ENCODE measurements at places on chromosomes 7 and 10.

DNA sequence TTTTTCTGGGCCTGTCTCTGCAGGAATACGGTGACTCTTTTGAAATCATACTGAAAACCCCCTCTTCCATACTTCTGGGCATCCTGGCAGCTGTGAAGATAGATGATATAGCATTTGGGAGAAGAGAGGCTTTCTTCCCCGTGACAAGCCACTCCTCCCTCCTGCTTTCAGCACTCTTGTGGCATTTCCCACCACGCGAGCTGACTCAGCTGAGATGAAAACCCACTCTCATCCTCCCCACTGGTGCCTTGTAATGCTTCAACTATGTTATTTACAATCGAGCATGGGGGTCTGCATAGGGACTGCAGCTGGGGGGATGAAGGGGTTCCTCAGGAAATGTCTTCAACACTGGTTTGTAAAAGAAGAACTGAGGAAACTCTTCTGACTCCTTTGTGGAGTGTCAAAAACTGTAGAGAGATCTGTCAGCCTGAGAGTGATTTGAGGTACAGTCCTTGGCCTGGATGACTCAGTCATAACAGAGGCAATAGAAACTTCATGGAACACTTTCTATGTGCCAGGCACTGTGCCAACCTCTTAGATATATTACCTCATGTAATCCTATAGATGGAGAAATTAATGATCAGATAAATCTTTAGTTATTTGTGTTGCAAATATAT lies 1.7 kb upstream of the TBATA start:
- no peak for DNase-seq

DNA sequence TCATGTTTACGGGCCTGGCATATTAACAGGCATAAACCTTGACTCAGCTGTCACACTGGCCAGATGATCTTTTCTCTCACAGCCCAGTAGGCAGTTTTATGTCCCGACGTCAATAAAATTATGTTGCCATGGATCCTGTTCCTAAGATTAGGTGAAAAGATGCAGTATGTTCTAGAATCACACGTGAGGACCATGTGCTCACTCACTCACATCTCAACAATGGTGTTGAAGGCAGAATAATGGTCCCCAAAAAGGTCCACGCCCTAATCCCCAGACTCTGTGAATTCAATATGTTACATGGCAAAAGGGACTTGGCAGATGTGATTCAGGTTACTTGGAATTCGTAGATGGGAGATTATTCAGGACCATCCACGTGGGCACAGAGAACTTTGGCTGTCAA lies 3.5 kb downstream of the DOCK1 start:
- no peak for DNase-seq

- no peak for DNase-seq
These were observed 74.5 kb downstream of the SYPL1 start for GRCh38 chr7:106037489-106038176.

DNA sequence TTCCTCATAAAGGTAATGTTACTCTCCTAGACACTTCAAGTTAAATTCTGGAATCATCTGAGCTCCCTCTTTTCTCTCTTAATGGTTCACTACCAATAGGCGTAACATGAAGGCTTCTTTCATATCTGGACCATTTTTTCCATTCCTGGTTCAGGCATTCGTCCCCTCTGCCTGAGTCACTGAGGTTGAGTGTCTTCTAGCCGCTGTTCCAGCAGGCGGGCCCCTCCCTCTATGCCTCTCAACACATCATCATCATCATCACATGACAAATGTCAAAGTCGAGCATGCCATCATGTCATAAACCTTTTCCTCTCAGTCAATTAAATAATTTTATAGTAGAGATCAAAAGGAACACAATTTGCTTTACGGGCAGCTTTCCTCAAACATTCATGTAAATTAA lies 168.9 kb upstream of the ASAH2 start:
- no peak for DNase-seq

DNA sequence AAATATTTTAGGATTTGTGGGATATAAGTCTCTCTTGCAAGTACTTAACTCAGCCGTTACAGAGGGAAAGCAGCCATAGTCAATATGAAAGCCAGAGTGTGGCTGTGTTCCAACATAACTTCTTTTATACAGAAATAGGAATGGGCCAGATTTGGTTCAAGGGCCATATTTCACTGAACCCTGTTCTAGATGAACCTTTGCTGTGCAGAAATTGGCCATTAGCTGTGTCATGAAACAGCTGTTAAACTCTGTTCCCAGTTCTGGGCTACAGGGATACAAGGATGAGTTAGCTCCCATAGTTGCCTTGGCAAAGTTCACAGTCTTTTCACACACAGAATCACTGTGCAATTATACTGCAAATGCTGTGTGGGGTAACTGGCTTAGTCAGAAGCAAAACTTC lies 213.9 kb upstream of the LRRN3 start:
- no peak for DNase-seq

DNA sequence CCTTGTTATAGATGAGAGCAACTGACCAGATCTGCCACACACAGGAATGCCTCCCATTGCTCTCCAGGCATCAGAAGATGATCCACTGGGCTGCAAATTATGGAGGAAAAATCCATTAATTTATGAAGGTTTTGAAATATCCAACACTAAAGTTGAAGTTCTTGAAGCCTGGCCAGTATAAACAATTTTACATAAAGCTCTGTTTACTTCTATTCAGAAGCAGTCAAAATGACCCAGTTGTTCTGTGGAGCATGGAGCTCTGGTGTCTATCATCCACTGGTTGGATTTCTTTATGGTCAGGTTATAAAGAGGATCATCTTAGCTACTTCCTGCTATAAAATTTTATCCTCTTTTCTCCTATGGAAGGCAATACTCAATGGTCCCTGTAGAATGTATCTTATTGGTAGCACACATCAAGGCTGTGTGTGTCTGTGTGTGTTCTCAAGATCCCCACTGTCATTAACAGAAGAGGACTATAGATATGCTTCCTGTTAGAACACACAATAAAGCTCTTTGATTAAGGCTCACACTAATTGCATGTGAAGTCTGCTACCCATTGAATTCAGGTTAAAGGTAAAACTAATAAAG lies 747.4 kb downstream of the SUGCT start:
- no peak for DNase-seq

- no peak for DNase-seq
These were observed 5.9 kb upstream of the ITGA8 start for GRCh38 chr10:15725603-15726002.

DNA sequence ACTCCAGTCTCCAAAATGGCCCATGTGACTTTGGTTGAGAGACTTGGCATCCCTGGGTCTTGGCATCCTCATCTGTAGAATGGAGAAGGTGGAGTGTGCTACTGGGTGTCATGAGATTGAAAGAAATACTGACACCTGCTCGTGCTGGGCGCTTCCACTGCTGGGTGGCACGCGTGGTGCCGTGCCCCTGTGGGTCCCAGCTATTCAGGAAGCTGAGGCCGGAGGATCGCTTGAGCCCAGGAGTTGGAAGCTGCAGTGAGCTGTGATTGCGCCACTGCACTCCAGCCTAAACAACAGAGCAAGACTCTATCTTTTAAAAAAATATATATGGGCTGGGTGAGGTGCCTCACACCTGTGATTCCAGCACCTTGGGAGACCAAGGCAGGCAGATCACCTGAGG lies 53.1 kb downstream of the NPTX2 start:
- DNase-seq: no peak

DNA sequence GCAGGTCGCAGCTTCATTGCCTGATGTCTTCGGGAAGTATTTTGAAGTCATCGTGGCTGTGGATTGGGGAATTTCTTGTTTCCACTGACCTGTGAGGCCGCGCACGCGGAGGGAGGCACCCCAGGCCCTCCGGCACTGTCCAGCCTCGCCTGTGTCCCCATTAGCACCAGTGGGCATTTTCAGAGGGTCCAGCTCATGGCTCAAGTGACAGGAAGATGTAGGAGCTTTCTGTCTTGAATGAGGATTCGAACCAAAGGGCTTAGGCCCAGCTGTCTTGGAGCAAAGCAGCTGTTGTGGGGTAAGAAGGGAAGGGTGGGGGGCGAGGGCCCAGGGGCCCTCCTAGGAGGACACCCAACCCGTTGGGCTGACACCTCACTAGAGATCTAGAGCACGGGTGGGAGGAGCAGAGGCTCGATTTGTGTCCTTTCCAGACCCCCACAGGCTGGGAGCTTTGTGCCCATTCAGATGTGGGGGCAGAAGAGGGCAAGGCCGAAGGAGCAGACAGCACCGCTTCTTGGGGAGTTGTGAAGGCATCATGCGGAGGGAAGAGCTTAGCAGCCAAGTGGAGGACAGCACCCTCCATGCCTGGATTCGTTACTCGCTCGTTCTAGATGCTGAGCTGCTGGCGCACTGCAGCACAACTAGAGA lies 914 bp downstream of the ZNF37A start:
- no peak for DNase-seq

DNA sequence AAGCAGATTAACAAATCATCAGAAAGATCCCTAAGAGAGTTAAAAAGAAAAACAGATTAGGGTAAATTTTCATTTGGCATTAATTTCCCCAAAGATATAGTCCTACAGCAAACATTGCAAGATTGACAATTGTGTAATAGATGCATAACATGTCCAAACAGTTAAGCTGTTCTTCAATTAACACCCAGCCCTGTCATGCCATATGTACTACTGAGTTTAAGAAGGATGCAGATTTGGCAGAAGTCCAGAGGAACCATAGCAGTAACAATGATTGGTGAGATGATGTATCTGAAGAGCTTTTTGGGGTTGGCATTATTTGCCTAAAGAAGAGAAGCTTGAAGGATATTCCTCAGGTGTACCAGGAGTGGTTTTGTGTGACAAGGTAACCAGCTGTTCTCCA lies 287.6 kb downstream of the LRMDA start:
- no peak for DNase-seq

DNA sequence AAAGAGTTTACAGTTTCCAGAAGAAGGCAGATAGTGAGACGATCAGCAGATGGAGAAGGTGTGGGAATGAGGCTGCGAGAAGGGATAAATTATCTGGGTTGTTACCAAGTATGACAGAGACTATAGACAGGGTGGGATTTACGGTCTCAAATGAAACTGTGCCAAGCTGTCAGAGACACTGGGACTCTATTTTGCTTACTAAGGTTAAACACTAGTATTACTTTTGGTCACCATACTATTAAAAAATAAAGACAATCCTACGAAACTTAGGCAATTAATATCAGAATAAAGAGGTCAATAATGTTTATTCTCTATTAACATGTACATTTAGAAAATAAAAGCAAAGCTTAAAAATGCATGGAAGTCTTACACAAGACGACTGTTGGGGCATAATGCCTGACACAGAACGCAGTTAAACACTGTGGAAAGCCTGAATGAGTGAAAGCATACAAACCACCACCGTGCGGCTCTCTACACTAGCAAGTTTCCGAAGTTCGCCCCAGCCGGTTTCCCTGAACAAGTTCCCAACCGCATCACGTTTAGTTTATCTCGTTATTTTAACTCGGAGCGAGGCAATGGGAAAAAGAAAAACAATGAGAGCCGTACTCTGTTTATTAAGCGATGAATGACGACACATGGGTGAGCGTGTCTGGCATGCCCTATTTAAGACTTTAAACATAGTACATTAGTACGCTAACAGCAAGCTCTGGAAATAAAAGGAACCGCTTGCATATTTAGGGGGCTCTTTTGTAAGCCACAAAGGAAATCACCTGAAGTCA lies 909 bp upstream of the CC2D2B start:
- DNase-seq: peak; percentile 31

DNA sequence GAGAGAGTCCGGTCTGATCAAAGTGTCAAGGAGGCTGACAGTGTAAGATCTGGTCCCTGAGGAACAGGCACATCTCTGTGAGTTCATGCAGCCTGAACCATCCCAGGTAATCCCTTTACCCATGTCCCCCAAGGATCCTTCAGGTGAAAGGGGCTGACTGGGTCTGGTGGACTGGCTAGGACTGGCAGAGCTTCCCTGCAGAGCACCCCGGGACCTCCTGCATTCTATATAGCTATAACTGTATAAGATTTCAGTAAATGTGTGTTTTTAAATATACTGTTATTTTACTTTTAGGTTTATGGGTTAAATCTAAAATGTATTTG lies 246.8 kb downstream of the ELMO1 start:
- DNase-seq: no peak

DNA sequence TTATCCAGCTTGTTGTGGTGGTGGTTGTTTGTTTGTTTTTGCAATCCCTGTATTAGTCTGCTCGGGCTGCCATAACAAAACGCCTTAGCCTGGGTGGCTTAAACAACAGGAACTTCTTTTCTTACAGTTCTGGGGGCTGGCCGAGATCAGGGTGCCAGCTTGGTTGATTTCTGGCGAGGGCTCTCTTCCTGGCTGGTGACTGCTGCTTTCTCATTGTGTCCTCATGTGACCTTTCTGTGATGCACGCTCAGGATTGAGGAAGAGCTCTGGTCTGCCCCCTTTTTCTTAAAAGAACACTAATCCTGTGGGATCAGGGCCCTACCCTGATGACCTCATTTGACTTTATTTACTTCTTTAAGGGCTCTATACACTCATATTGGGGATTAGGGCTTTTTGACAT lies 107.1 kb upstream of the NRP1 start:
- no peak for DNase-seq

DNA sequence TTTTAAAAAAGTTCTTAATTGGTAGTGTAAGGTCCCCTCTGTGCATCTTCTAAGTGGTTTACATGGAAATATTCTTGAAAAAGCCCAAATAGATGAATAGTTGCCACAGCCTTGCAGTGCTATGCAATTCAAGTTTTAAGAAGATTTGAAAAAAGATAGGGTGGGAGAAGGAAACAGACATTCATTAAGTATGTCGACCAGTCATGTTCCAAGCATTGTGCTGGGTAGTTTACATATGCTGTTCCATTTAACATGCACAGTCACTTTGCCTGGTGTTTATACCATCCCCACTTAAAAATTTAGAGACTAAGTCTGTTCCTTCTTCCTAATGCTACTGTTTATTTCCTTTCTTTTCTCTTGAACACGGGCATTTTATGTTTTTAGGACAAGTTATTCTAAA lies 28.1 kb upstream of the NAMPT start:
- DNase-seq: no peak

Data from stimulated activated CD4-positive, alpha-beta T cell treated with anti-CD3 and anti-CD28 coated beads, Interleukin-12 subunit alpha, Interleukin-12 subunit beta, amount 100 ng/mL, for 48 hours (primary cell).